EL (cell line): ENCODE measurements at places on chromosomes 4 and X.

DNA sequence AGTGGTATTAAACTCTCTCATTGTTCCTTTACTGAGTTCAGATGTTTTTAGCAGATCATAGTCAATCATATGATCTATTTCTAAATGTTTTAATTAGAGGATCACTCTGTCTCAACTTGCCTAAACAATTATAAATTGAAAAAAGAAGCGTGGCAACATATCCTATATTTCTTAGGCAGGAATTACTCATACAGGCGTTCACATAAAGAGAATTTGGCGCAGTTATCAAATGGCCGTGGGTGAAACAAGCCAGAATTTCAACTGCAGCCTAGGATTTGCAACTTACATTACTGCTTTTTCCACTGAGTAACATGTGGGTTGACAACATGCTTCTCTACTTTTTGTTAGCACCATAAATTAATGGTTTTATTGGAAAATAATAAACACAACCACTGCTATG lies 141.3 kb downstream of the CPE start:
- no peak for DNase-seq

- DNase-seq, result no peak
Observed at GRCh38 chr4:52617336-52618020, 41.6 kb downstream of the USP46 start.

GRCh38 chrX:145923376-145923775 lies 105.7 kb downstream of the SLITRK2 start:
- DNase-seq, result no peak

DNA sequence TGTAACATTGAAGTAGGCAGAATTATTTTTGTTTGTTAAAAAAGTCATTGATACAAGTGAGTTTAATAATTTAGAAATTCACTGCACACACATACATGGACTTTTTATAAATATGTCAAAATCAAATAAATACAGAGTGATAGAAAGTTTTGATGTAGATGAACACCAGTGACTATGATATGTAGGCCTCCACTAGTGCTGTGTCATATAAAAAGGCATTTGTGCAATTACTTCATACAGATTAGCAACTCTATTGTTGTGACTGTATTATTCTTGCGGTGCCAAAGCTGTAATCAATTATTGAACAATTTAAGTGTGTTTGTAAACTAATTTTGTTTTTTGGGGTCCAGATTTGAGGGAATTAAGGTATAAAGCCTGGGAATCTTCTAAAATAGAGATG lies 366.2 kb upstream of the PITX2 start:
- DNase-seq, result no peak

- DNase-seq, result no peak
Observed at GRCh38 chr4:27716693-27717430, 856.2 kb downstream of the STIM2 start.

- DNase-seq, result no peak
Observed at GRCh38 chrX:128975745-128976144, 547.5 kb downstream of the SMARCA1 start.

GRCh38 chrX:23505531-23506303 lies 161.6 kb upstream of the PRDX4 start:
- DNase-seq, result no peak

- DNase-seq, result no peak
Observed at GRCh38 chrX:25523574-25524540, 508.1 kb upstream of the ARX start.
